ENCODE measurements at places on chromosomes 7 and 10. TPM values are rescaled to one million over a fixed set of nuclear protein-coding genes. Genes with fewer than 3 reads are reported as not detected.

DNA sequence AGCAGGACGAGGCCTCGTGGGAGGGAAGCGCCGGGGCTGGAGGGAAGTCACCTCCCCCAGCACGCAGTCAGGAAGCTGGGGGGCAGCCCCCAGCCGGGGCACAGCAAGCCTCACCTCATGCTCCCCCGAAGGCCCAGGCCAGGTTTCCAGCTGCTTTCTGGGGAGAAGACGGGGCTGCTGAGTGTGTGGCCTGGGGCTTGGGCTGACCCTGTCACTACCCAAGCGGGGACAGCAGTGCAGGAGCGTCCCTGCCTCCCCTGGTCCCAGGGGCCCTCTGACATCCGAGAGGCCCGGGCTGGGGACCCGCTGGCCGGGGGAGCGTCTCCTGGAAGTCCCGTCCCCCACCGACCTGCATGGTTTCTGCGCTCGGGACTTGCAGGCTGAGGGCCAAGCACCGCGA lies 19.7 kb upstream of the NKX6-2 start:
- no peak overlapping the region for H3K4me3 ChIP-seq
- H3K27ac ChIP-seq = no peak overlapping the region
- no peaks in the 10 kb centered on the region for H3K4me1 ChIP-seq
- no peaks in the 10 kb centered on the region for H3K27me3 ChIP-seq
- DNase-seq = no peak

Gene OPN4
- total RNA-seq = not detected

DNA sequence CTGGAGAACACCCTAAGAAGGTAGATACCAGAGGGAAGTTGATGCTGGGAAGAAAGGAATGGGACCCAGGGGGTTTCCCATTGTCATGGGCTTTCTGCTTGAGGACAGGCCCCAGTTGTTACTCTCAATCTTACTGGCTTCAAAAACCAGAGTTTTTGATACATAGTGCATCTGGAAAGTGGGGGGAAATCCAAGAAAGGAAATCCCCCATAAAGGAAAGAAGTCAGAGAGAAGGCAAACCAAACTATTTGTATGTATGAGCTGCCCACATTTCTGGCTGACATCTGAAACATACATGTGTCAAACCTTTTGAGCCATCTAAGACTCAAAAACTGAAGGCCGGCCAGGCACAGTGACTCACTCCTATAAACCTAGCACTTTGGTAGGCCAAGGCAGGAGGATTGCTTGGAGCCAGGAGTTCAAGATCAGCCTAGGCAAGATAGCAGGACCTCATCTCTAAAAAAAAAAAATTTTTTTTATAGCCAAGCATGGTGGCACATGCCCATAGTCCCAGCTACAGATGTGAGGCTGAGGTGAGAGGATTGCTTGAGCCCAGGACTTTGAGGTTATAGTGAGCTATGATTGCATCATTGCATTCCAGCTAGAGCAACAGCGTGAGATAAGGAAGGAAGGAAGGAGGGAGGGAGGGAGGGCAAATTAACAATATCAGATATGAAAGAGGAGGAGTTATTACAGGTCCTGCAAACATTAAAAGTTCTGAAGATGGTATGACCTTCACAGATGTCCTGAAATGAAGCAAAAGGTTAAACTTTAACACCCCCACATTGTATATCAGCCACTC lies 6.7 kb upstream of the COA1 start:
- H3K4me3 ChIP-seq = no peak overlapping the region
- no peak for DNase-seq
- H3K27ac ChIP-seq = no peak overlapping the region
- peaks cover 1% of the 10 kb centered on the region for H3K36me3 ChIP-seq
- peaks cover 10% of the 10 kb centered on the region for H3K4me1 ChIP-seq

DNA sequence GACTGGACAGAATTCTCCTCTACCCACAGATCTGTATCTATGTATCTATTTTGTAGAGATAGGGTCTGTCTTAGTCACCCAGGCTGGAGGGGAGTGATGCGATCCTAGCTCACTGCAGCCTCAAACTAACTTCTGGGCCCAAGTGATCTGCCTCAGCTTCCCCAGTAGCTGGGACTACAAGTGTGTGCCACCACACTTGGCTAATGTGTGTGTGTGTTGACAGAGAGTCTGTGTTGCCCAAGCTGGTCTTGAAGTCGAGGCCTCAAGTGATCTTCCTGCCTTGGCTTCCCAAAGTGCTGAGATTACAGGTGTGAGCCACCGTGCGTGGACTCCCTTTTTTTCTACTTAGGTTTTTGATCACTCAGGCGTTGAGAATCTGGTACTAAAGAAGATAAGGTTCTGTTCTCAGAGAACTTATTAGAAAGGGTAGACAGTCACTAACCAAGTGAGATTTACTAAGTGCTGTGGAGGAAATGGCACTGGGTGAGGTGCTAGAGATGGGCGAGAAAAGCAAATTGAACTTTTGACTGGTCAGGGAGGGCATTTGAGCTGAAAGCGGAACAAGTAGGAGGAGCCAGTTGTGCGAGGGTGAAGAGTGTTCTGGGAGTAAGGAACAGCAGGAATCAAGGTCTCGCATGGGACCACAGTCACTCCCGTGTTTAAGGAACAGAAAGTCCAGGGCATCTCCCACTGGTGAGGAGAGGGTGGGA lies 18.0 kb downstream of the NDUFB2 start:
- H3K4me1 ChIP-seq = no peaks in the 10 kb centered on the region
- H3K27me3 ChIP-seq = no peaks in the 10 kb centered on the region
- no peak overlapping the region for H3K4me3 ChIP-seq
- no peak overlapping the region for H3K27ac ChIP-seq
- no peak for DNase-seq

DNA sequence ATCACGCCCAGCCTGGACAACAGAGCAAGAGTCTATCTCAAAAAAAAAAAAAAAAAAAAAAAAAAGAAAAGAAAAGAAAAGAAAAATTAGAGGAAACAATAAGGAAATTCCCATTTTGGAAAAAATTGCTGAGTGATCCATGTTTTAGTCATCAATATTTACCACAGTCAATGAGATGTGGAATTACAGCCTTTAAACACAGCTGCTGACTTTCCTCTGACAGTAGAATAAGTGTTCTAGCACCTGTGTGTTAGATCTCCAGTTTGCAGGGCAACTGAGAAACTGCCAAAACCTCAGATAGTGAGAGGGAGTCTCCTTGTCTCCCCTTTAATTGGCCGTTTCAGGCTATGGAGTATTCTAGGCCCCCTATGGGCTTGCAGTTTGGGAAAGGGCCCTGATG lies 520.1 kb downstream of the KCNMA1 start:
- H3K36me3 ChIP-seq = no peaks in the 10 kb centered on the region
- no peaks in the 10 kb centered on the region for H3K27me3 ChIP-seq
- no peak overlapping the region for H3K4me3 ChIP-seq
- no peak for DNase-seq
- H3K27ac ChIP-seq = no peak overlapping the region

GRCh38 chr10:20993389-20993788 lies 96.3 kb upstream of the NEBL start:
- H3K4me3 ChIP-seq = no peak overlapping the region
- no peaks in the 10 kb centered on the region for H3K4me1 ChIP-seq
- H3K27me3 ChIP-seq = no peaks in the 10 kb centered on the region
- no peak overlapping the region for H3K27ac ChIP-seq
- H3K36me3 ChIP-seq = no peaks in the 10 kb centered on the region
